ENCODE measurements at places on chromosomes 13 and 19. TPM values are rescaled to one million over a fixed set of nuclear protein-coding genes. Genes with fewer than 3 reads are reported as not detected.

GJB2 gene
- total RNA-seq, result 9.8 TPM

NKPD1 gene
- 0.39 TPM for total RNA-seq

MBD3L1 gene
- total RNA-seq, result not detected

ACP7 gene
- total RNA-seq, result not detected

RDH8 gene
- total RNA-seq, result not detected

CEACAM19 gene
- total RNA-seq, result 2.2 TPM

DNA sequence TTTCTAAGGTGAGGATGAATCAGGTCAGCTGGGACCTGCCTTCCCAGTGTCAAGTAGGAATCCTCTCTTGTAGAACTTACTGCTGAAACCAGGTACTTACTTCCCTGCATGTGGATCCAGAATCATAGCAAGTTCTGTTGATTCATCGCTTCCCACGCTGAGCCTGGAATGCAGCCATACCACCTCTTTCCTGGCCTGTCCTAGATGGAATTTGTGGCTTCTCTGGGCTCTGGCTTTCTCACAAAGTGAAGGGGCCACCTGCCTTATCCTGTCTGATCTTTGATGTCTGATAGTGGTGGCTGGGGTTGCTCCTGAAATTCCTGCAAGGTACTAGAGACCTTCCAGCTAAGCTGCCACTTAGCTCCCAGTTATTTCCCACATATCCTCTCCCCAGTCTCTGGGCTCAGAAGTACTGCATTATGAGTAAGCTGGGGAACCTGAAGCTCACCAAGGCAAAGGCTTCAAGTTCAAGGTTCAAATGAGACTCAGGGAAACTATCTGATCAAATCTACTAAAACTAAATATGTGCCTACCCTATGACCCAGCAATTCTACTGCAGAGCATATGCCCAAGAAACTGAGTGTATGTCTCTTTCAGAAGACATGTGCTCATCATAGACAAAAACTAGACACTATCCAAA lies 103.5 kb downstream of the SUCLA2 start:
- ATAC-seq, result no peak
- no peaks in the 10 kb centered on the region for H3K27me3 ChIP-seq
- no peak overlapping the region for H3K4me3 ChIP-seq
- H3K36me3 ChIP-seq, result peaks cover 10% of the 10 kb centered on the region
- no peaks in the 10 kb centered on the region for H3K4me1 ChIP-seq
- H3K27ac ChIP-seq, result no peak overlapping the region

DNA sequence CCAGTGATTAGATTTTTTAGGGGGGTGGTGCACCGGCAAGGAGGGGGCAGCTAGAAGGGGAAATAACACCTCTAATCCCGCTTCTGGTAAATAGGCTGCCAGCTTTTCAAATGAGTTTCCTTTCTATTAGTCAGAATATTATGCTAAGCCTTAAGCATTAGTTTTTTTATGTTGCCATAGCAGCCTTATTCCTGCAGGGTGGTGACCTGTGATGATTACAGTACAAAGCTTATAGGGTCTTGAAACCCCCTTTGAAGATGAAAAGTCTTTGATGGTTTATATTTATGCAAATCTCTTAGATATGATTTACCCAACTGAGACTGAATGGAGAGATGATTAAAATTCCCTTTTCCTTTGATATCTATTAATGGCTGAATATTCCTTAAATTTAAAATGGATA lies 109.8 kb downstream of the ZIC5 start:
- no peak for ATAC-seq
- no peak overlapping the region for H3K27ac ChIP-seq
- no peaks in the 10 kb centered on the region for H3K27me3 ChIP-seq

DNA sequence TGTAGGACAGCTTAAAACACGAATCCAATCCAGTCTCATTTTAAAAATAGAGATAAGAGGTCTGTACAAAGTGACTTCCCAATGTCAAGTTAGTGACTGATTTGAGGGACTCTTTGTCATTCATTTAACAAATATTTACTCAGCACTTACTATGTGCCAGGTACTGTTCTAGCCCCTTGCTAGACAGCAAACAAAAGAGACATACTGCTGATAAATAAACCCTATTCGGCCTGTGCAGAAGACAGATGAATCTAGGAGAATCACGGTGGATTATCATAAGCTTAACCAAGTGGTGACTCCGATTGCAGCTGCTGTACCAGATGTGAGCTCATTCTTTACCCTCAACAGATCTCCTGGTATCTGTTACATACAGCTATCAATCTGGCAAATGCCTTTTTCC lies 6.4 kb upstream of the ELF1 start:
- no peak overlapping the region for H3K27ac ChIP-seq
- no peak overlapping the region for H3K4me3 ChIP-seq
- H3K36me3 ChIP-seq, result no peaks in the 10 kb centered on the region

DNA sequence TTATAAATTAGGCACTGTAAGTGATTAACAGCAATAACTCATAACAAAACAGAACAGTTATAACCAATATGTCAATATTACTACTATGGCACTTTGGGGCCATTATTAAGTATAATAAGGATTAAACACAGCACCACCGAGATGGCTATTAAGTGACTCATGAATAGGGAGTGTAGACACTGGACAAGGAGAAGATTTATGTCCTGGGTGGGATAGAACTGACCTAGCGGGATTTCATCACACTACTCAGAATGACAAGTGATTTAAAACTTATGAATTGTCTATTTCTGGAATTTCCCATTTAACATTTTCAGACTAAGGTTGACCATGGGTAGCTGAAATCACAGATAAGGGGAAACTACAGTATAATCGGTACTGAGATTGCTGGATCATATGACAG lies 79.0 kb upstream of the SLC7A1 start:
- H3K4me3 ChIP-seq, result no peak overlapping the region
- no peaks in the 10 kb centered on the region for H3K36me3 ChIP-seq
- H3K27me3 ChIP-seq, result no peaks in the 10 kb centered on the region
- ATAC-seq, result no peak
- H3K27ac ChIP-seq, result no peak overlapping the region

DNA sequence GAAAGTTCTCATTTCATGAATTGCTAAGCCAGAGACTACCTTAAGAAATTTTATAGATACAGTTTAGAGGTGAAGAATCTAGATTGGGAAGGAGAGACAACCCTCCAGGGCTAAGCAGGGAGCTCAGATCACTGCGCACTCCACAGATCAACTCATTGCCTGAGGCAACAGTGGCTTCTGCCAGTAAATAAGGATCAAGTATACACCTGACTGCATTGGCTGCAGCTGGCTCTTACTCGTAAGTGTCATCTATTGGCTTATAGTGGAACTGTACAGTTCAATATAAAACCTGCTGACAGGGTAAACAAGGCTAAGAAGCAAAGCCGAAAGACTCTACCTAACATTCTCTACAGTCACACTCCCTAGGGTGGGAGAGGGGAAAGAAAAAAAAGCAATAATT lies 18.0 kb upstream of the C1QTNF9B start:
- no peak for ATAC-seq
- H3K27me3 ChIP-seq, result peaks cover 22% of the 10 kb centered on the region
- no peak overlapping the region for H3K4me3 ChIP-seq
- H3K36me3 ChIP-seq, result no peaks in the 10 kb centered on the region

GRCh38 chr13:57352114-57352513 lies 185.1 kb downstream of the PRR20E start:
- no peaks in the 10 kb centered on the region for H3K4me1 ChIP-seq
- no peak for ATAC-seq
- no peak overlapping the region for H3K27ac ChIP-seq
- H3K27me3 ChIP-seq, result no peaks in the 10 kb centered on the region

DNA sequence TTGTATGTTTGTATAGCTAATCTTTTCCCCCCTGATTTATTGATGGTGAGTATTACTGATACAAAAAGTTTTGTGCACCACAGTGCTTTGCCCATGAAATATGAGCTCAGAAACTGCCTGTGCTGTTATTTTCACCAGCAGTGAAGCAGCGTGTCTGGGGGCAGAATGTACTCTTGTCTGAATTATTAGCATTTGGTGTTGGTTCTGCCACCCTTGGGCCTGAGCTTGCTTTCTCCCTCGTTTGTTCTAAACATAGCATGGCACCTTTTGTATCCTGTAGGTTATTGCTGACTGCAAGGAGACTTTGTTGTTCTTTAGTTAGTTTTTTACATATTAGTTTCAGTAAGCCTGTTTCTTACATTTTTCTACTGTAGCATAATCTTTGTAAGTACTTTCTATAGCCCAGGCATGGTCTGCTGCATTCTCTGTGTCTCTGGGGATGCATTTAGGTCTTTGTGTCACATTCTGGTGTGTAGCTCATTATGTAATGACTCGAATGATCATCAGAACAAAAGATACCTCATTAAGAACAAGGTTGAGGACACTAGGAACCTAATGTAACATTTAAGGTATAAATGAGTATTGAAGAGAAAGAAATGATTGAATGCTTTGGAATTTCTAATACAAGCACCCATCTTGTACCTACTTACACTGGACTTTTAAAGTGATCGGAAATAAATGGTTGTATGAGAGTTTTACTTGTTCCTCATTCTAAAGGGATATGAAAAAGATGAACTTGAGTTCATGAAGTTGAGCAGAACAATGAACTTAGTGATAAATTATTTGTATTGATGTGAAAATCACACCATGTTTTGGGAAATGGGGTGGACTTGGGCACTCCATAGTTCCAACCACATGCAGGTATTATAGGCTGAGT lies 50.3 kb upstream of the GPI start:
- no peak overlapping the region for H3K4me3 ChIP-seq
- no peak for ATAC-seq
- no peaks in the 10 kb centered on the region for H3K4me1 ChIP-seq
- H3K27me3 ChIP-seq, result no peaks in the 10 kb centered on the region

DNA sequence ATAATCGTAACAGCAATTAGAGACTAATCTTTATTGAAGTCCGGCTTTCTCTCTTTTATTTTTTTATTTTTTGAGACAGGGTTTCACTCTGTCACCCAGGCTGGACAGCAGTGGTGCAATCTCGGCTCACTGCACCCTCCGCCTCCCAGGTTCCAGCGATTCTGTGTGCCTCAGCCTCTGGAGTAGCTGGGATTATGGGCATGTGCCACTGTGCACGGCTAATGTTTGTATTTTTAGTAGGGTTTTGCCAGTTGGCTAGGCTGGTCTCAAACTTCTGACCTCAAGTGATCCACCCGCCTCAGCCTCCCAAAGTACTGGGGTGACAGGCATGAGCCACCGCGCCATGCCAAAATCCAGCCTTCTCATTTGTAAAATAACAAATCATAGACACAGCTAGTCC lies 3.7 kb downstream of the APOC2 start:
- ATAC-seq, result no peak
- no peaks in the 10 kb centered on the region for H3K36me3 ChIP-seq
- H3K27ac ChIP-seq, result no peak overlapping the region
- H3K4me1 ChIP-seq, result peaks cover 13% of the 10 kb centered on the region
- no peaks in the 10 kb centered on the region for H3K27me3 ChIP-seq

GRCh38 chr19:7522923-7523667 lies 671 bp downstream of the MCOLN1 start:
- peak overlapping the region; percentile 62 for H3K4me3 ChIP-seq
- no peaks in the 10 kb centered on the region for H3K27me3 ChIP-seq
- peak overlapping the region; percentile 78 for H3K27ac ChIP-seq
- peaks cover 66% of the 10 kb centered on the region for H3K36me3 ChIP-seq

DNA sequence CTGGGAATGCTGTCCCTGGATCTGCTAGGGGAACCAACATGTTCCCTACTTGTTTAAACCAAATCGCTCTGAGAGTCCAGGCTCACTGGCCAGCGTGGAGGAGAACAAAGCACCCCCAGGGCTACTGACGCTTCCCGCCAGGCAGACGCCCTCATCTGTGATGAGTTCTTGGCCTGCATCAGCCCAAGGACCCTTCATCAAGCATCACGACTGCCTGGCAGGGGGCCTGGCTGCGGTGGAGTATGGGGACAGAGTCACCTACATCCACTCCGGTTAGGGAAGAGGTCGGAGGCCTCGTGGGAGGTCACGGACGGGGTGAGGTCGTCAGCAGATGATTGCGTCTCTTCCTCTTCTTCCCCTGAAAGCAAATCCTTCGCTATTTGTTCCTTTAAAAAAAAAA lies 17.7 kb downstream of the MIER2 start:
- H3K4me1 ChIP-seq, result no peaks in the 10 kb centered on the region
- no peak overlapping the region for H3K27ac ChIP-seq
- no peak overlapping the region for H3K4me3 ChIP-seq
- no peaks in the 10 kb centered on the region for H3K27me3 ChIP-seq

GRCh38 chr13:79749984-79750551 lies 269.1 kb downstream of the NDFIP2 start:
- H3K4me1 ChIP-seq, result no peaks in the 10 kb centered on the region
- no peak overlapping the region for H3K4me3 ChIP-seq
- ATAC-seq, result peak; percentile 96

DNA sequence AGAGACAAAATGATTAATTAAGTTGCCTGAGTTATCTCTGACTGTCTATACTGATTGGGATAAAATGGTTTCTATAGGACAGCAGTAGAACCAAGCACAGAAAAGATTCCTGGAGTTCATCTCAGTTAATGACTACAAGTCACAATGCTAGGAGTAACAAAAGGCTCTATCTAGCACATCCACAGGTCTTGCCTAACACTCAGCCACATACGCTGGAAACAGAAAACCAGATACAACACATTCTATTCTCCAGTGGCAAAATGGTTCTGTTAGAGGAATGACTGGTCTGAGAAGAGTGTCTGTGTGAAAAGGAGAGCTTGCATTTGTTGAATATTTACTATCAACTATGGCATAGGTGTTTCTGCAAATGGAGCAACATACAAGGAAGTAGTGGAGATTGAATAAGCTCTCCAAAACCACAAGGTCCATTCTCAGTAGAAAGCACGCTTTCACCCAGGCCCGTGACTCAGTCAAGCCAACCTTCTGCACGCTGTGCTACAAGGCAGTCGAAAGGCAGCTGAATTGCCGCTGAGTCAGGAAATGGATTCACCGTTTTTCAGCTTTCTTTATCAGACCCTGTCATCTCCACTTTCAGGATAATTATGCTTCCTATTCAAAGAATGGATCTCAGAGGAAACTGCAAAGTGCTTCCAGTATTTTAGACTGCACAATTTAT lies 761.5 kb downstream of the EFNB2 start:
- ATAC-seq, result no peak
- H3K36me3 ChIP-seq, result no peaks in the 10 kb centered on the region
- no peak overlapping the region for H3K4me3 ChIP-seq
- H3K27me3 ChIP-seq, result no peaks in the 10 kb centered on the region

DNA sequence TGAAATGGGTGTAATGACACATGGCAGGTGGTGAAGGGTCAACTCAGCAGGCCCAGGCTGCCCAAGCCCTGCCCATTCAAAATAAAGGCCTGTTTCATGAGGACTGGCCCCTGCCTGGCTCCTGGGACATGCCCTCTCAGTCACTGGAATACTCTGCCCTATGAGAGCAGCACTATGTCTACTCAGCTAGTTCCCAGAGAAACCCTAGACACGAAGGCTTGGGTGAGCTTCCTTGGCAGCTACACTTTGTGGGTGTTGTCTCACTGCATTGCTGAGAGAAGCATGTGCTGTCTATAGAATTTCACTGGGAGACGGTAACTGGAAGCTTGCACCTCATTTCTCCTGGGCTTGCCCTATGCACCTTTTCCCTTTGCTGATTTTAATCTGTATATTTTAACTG lies 752.8 kb downstream of the LIG4 start:
- no peaks in the 10 kb centered on the region for H3K36me3 ChIP-seq
- no peak for ATAC-seq
- no peak overlapping the region for H3K27ac ChIP-seq

GRCh38 chr13:99982036-99982730 lies 599 bp downstream of the ZIC2 start:
- ATAC-seq, result peak; percentile 7
- no peaks in the 10 kb centered on the region for H3K36me3 ChIP-seq
- H3K27ac ChIP-seq, result no peak overlapping the region

All from gastroesophageal sphincter (tissue), 4 donors.